ENCODE measurements at places on chromosomes 11 and 22.

DNA sequence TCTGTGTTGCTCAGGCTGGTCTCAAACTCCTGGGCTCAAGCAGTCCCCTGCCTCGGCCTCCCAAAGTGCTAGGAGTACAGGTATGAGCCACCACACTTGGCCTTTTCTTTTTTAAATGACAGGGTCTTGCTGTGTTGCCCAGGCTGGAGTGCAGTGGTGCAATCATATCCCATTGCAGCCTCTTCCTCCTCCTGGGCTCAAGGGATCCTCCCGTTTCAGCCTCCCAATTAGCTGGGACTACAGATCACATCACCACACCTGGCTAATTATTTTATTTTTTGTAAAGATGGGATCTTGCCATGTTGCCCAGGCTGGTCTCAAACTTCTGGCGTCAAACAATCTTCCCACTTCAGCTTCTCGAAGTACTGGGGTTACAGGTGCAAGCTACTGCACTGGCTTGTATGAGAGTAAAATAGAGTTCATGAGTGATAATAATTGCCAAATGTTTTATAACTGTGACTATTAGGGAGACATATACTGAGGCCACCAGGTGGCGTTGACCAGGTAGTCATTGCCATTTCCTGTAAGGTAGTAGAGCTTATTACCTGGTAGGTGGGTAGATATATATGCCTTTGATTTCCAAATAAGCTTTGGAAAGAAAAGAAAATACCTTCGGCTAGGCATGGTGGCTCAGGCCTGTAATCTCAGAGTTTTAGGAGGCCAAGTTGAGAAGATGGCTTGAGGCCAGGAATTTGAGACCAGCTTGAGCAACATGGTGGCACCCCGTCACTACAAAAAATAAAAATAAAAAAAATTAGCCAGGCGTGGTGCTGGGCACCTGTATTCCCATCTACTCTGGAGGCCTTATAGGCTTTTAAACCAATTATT, 5.4 kb downstream of the FDX1 start:
- DNase-seq: no peak

- DNase-seq: no peak
These were observed at the start of the genes BSCL2 and GNG3 for GRCh38 chr11:62707277-62707861. BSCL2 (minus strand) TSS chr11:62707424; CDS start chr11:62707195, 229 bp downstream. GNG3 (plus strand) TSS chr11:62707676; CDS start chr11:62708296, 620 bp downstream.

DNA sequence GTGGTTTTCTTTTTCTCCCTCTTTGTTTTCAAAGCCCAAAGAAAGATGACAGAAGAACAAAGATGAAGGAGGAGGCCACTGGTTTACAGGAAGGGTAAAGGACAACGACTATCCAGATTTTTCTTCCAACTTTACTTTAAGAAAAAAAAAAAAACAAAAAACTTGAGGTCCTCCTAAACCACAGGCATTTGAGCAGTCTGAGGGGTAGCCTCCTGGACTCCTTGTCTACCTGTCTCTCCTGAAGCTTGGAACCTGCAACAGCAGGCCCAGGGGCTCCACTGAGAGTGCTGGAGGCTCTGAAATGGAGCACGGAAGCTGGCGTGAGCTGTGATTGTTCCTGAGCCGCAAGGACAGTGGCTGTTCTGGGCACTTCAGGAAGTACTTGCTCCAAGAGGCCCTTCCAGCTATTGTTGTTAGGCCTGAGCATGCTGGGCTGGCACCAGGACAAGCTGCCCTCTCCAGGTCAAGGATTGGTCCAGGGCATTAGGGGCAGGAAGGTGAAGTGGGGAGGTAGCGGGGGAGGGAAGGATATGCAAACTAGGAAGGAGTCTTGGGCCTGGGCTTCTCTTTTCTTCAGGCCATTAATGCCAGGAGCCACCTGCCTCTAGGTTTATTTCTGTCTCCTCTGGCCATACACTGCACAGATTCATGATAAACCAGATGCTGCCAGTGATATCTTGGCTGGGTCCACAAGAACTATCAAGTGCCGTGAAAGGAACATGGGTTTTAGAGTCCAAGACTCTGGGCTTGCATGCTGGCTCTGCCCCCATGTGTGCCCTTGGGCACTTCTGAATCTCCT, 147.3 kb downstream of the CCDC34 start:
- DNase-seq: no peak

- no peak for DNase-seq
These were observed 30.0 kb upstream of the SEZ6L start for GRCh38 chr22:26139310-26139709.

- no peak for DNase-seq
These were observed 403.9 kb downstream of the CTTN start for GRCh38 chr11:70802185-70802584.

- DNase-seq: no peak
These were observed 3.2 kb downstream of the OR4D6 start for GRCh38 chr11:59459916-59460315.

- DNase-seq: no peak
These were observed 40.5 kb downstream of the CABIN1 start for GRCh38 chr22:24051568-24051967.

DNA sequence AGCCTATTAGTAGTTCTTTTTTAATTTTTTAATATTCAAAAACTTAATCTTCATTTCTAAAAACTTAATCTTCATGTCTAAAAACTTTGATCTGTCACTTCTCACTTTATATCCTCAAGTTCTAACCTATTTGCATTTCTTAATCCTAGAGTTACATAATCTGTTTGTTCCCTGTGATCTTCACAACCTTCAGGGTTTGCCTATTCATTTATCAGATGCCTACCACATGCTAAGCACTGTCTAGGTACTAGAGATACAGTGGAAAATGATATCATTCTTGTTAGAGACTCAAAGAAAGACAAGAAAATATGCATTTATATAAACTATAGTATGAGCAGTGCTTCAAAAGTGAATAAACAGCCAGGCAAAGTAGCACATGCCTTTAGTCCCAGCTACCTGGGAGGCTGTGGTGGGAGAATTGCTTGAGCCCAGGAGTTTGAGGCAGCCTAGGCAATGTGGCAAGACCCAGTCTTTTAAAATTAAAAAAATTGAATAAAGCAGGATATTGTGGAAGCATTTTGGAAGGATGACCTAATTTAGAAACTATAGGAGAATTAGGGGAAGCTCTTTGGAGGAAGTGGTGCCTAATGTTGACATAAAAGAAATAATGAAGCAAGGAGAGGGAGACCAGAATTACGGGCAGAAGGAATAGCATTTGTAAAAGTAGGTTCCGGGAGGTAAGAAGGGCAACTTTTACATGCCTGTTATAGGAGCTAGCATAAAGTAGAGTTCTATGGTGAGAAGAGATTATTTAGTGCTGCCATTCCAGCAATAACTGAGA, 54.4 kb upstream of the GRK2 start:
- no peak for DNase-seq

DNA sequence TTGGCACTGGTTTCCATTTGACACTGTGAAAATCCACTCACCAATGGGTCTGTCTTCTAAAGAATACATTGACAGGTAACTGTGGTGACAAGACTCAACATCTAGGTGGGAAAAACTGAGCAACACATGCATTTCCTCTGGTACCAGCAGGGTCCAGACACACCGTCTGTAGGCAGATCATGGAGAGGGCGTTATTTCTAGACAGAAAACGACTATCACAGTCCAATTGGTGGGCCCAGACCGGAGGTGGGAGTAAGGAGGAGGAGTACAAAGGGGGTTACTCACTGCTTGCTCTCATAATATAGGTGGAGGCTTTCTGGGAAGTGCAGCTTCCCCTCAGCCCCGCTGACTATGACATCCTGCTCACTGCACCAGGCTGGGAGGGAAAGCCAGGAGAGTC, 9.9 kb downstream of the OVCH2 start:
- DNase-seq: no peak

GRCh38 chr22:31105282-31105929, 2.0 kb downstream of the SELENOM start:
- no peak for DNase-seq

GRCh38 chr11:122696662-122697061, 41.1 kb downstream of the UBASH3B start:
- DNase-seq: no peak

- DNase-seq: no peak
These were observed 2.2 kb downstream of the RAB30 start for GRCh38 chr11:83069441-83070043.

DNA sequence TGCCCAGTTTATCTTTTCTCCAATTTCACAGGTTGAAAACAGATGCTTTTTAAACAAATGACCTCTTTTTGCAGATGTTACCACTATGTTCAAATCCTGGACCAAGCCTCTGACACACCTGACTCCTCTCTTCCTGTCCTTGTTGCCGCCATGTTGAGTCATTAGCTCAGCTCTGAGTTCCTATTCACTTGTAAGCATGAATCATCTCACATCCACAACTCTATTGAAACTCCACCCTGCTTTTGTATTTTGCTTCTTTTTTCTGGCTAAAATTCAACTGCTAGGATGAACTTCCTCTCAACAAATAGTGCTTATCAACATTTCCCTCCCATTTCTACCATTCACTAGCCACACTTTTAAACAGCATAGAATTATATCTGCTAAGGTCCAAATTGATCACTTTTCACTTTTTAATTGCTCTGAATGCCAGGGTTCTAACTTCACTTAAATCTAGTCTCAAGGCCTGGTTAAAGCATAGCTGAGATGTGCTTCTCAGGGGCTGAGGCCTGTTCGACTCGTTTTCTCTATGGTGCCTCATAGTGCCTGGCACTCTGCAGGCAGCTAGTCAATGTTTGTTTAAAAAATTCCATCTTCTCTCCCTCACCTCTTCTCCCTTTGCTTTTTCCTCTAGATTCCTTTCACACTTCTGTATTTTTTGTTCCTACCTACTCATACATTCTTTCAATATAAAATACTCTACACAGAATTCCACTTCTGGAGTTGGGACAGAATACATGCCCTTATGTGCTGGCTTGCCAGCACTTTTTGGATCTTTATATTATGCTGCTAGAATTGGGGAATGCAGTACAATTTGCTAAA, 3.9 kb downstream of the JOSD1 start:
- peak; percentile 70 for DNase-seq

GRCh38 chr22:38710351-38710750, 4.6 kb downstream of the GTPBP1 start:
- no peak for DNase-seq

DNA sequence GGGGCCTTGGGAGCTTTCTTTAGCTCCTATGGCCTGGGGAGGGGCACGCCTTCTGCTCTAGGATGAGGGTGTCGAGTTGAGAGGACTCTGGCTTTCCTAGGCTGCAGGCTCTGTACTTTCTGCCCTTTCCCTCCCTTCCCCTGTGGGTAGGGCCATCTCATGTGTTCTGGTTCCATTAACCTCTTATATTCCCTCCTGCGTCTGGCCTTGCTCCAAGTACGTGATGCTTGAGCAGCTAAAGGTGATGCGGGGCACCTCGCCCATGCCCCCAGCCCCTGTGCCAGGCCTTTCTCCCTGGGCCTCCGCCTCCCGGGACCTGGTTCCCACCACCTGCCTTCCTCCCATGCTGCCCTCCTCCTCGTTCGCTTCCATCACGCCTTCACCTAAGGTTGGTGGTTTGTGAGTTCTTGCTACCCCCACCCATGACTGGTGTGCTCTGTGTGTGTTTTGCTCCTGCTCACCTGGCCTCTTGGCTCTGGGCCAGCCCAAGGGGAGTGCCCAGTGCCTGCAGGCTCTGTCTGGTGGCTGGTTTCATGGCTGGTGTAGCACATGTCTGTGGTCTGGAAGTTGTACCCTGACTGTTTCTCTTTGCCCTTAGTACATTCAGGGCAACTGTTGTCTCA, 34.1 kb downstream of the PHLDB1 start:
- no peak for DNase-seq

DNA sequence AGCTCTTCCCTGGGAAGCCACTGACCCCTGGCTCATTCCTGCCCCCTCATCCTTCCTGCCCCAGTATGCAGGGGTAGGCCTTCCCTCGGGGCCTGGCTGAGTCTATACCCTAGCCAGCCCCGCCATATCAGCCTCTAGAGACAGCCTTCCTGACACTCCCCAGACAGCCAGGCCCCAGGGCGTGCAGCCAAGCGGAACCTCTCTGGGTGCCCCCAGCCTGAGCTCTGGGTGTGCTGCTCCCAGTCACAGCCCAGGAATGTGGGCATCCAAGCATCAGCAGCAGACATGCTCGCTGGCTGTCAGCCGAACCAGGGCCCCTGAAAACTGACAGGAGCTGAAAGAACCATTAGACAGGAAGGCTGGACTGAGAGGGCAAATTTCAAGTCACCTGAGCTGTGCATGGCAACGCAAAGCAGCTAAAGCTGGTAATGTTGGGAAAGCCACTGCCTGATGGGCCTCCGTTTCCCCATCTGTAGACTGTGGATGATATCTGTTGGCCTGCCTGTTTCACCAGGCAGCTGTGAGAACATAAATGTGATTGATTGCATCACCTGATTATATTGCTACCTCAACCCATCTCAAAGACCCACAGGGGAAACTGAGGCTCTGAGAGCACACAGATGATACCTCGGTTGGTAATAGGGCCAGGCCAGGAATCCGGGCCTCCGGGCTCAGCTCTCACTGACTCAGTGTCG, 93.2 kb downstream of the LRRC32 start:
- peak; percentile 96 for DNase-seq

DNA sequence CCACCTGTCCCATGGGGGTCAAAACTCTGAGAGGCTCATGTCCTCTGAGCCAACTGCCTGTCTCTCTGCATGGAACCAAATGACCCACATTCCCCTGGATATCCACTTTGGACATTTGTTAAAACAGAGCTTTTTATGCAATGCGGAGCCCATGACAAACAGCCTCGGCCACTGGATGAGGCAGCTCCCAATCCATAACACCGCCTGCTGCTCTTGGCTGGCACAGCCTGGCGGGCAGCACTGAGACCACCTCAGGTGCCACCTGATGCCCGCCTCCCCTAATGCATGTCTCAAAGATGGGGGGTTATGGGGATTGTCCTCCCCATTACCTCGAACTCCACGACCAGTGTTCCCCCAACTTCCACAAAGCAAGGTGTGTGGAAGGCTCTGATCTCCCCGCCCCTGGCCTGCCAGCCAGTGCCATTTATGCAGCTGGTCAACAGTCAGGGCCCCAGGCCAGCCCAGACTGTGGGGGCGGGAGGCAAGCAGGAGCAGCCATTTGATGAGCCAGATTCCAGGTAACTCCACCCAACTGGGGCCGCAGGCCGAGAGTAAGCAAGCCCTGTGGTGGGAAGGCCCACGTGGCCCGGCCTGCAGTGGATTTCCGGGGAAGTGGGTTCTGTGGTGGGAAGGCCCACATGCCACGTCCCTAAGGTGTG, 84.2 kb downstream of the PHF21B start:
- no peak for DNase-seq

DNA sequence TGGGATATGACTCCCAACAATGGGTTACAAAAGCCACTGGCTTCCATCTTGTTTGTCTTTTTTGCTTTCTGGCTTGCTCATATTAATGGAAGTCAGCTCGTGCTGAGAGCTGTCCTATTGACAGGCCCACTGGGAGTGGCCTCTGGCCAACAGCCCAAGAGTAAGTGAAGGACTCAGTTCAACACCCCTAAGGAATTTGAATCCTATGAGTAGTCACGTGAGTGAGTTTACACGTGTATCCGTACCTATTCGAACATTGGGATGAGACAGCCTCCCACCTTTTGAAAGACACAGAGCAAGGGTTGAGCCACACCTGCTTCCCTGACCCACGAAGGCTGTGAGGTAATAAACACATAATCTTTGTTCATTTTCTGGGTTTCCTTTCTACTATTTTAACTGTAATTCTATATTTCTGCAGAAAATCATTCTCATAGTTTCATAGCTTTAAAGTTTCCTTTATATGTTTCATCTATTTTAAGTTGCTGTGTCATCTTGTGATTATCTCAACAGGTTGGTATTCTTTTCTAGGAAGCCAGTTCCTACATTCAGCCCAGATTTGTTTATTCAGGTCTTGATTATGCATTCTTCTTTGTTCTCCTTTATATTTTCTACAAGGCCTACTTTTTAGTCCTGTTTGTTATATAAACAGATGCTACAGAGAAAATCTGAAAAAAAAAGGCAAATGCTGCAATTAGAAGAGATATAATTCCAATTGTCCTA, 802.3 kb downstream of the CNTN5 start:
- DNase-seq: no peak

- DNase-seq: no peak
These were observed at the start of gene APOBEC3H for GRCh38 chr22:39097098-39098020. APOBEC3H (plus strand) TSS chr22:39097244; CDS start chr22:39100279, 3,035 bp downstream.

- DNase-seq: peak; percentile 36
These were observed 2.1 kb upstream of the DMC1 start for GRCh38 chr22:38572065-38572464.
